Bronchial epithelial cell (primary cell): ENCODE measurements at places on chromosomes 4 and X.

- peak; percentile 86 for DNase-seq
Observed at GRCh38 chr4:68451246-68452211, 4.3 kb downstream of the TMPRSS11E start.

- no peak for DNase-seq
Observed at GRCh38 chr4:101252721-101253120, 94.6 kb downstream of the PPP3CA start.

DNA sequence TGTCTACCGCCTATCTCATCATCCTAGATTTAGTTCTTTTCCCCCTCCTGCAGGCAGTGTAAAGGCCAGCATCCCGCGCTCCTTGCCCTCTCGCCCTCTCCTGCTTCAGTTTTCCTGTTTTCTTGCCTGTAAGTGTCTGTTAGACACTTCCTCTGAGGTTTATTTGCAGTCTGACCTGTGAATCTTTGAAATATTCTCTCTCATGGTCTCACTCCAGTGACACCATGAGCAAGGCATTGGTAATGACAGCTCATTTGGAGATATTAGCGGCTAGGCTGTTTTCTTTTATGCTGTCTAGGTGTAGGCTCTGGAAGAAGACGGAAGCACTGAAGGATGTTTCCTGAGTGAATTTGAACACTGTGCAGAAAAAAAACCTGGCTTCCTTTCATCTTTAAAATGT is 179.6 kb downstream of the KDR start:
- no peak for DNase-seq

DNA sequence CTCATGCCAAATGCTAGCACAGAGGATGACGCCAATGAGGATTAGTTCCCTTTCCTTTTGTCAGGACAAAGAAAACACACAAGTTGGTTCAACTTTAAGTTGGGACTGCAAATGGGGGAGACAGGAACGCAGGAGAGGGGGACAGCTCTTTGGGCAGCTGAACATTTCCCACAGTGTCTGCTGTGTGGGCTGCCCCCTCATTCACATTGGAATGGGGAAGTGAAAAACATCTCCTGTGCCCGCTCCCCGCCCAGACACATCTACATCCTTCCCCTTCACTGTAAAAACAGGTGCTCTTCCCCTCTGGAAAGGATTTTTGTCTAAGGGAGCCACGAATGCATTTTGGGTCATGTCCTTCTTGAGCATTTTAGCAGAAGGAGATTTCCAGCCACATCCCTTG is 44.5 kb upstream of the TBC1D9 start:
- no peak for DNase-seq

DNA sequence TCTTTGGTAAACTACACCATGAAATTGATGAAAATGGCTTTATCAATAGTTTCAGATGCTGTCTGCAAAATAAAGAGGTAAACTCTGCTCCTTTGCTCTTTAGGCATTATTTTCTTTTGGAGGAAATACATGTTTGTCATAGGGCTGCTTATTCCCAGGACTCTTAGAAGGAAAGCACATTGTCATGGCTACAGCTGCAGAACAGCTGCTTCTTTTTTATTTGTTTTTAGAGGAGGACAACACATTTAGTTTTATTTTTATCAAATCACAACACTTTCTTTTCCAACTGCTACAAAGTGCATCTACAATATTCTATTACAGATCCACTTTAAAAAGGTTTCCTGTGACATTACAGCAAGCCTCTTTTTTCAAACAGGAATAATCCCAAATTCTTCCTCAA is 12.7 kb upstream of the HPF1 start:
- DNase-seq = no peak

- no peak for DNase-seq
Observed at GRCh38 chr4:86981789-86982188, 47.0 kb downstream of the AFF1 start.

DNA sequence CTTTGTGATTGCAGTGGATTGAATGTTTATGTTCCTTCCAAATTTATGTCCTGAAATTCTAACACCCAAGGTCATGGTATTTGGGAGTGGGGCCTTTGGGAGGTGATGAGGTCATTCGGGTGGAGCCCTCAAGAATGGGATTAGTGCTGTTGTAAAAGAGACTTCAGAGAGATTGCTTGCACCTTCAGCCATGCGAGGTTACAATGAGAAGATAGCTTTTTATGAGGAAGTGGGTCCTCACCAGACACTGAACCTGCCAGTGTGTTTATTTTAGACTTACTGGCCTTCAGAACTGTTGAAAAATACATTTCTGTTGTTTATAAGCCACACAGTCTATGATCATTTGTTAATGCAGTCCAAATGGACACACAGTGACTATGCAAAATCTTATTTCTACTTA is 161.0 kb upstream of the GPRIN3 start:
- DNase-seq = no peak

DNA sequence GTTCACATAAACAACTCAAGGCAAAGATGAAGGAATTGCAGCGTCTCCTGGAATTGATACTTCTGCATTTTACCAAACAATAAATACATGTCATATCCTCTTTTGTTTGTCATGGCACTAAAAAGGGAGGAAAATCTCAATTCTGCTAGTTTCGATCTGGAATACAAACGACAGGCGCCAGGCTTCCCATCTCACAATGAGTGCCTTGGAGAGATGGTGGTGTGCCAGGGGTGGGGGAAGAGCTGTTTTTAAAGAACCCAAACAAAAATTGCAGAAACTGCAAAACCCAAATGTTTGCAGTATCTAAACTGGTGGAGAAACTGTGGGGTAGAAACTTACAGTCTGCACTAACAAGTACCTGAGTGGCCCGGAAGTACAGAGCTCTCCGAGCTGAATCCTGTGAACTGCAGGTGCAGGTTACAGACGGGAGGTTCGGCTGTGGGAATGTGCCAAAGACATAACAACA is 53.0 kb upstream of the KLF3 start:
- DNase-seq = no peak

DNA sequence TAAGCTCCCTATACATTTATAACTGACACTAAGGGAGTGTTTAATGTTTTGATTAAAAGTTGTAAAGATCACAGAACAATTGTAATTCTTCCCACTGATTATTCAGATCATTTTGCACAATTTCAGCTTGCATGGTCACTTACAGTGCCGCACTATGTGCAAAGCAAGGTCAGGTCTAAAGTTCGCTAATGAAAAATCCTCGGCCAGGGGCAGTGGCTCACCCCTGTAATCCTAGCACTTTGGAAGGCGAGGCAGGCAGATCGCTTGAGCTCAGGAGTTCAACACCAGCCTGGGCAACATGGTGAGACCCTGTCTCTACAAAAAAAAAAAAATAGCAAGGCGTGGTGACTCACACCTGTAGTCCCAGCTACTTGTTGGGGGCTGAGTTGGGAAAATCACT is 57.0 kb downstream of the PKD2 start:
- DNase-seq = no peak

- peak; percentile 37 for DNase-seq
Observed at GRCh38 chr4:178165951-178166308, 723.7 kb upstream of the AGA start.

DNA sequence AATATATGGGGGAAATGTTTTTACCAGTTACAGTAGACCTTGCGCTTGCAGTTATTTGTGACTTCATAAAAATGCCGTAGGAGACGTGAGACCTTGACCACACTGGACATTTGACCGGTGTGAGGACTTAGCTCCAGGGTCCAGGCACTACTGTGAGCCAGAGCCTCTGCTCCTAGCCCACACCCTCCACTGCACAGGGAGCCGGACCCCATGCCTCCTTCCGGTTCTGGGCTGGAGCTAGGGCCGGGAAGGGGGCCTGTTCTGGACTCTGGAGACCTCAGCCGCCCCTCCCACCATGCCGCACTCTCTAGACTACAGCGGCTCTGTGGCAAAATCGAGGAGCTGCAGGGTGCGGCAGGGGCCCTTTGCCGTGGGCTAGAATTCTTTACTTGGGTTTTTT is 5.3 kb downstream of the PCGF3 start:
- DNase-seq = no peak

DNA sequence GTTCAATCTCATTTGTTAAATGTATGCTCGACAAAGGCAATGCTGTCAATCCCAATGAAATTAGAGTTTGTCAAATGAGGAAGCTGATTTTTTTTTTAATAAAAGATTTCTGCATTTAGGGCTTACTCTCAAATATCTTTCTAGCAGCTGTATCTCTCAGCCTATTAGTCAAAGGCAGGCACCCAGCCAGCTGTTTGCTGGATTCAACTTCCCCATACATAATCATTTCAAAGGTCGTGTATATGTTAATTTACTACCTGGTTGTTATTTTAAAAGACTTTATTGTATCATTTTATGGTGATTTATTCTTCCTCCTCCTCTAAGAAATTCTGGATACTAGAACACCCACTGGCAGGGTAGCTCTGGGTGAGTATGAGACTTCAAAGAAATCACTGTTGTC is 27.1 kb downstream of the RAI2 start:
- DNase-seq = no peak

- no peak for DNase-seq
Observed at GRCh38 chr4:148366251-148366650, 76.0 kb downstream of the NR3C2 start.

DNA sequence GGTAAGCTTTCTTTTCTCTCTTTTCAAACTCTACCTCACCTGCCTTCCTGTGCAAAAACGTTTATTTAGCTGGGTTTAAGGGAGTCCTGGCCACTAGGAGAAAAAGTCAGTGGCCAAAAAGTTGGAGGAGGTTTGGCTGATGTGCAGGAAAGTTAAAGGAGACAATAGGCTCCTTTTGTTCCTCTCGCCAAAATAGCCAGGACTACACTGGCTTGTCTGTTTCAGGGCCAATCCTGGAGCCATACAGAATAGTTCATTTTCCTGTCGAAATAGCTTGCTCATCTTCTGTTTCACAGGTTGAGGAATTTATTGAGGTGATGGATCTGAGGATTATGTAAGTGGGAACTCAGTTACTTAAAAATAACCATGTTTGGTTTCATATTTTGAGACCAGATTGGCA is 423 bp downstream of the HEPH start:
- DNase-seq = no peak

DNA sequence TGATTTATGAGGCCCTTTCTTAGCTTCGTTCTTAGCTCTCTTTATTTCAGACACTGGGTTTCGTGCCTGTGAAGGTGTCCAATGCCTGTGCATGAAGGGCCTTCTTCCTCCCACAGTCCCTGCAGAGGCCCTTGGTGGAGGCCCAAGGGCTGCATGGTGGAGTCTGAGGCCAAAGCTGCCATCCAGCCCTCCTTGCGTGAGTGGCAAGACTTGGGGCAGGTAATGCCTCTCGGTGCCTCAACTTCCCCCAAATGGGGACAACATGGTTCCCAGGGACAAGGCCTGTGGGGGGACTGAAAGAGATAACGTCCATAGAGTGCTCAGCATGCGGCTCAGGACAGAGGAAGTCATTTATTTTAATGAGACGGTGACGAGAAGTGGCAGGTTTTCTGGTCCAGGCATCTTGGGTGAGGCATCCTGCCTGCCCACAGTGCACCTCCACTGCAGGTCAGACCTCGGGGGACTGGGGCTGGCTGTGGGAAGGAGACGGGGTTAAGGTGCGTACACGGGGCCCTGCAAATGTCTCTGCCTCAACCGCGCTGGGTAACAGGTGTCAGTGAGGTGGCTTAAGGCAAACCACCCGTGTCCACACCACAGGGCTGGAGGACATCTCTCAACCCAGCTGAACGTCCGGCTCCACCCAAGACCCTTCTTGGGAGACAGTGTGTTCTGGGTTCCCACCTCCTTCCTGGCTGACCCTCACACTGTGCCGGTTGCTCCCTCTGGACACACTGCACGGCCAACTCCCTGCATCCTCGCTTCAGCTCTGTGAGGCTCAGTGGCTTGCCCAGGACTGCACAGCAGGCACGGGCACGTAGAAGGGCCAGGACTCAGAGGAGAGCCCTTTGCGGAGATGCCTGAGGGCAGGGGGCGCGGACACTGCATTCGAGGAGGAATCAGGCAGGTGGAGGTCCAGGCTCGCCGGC is 50.5 kb downstream of the PSAPL1 start:
- DNase-seq = no peak

DNA sequence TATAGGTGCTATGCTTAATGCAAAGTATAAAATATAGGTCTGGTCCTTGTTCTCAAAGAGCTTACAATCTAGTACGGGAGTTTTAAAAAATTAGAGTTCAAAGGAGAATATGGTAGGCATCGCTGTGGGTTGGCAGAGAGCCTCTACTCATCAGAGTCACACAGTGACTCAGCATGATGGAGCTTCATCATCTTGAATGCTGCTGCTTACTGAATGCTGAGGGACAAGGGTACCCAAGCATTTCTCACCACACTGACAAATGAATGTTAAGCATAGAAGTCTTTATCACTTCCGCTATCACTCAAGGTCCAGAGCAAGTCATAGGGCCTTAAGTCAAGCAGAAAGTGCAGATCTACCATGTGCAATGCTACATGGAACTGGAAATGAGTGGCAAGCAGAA is 268.6 kb upstream of the IGFBP7 start:
- peak; percentile 8 for DNase-seq

DNA sequence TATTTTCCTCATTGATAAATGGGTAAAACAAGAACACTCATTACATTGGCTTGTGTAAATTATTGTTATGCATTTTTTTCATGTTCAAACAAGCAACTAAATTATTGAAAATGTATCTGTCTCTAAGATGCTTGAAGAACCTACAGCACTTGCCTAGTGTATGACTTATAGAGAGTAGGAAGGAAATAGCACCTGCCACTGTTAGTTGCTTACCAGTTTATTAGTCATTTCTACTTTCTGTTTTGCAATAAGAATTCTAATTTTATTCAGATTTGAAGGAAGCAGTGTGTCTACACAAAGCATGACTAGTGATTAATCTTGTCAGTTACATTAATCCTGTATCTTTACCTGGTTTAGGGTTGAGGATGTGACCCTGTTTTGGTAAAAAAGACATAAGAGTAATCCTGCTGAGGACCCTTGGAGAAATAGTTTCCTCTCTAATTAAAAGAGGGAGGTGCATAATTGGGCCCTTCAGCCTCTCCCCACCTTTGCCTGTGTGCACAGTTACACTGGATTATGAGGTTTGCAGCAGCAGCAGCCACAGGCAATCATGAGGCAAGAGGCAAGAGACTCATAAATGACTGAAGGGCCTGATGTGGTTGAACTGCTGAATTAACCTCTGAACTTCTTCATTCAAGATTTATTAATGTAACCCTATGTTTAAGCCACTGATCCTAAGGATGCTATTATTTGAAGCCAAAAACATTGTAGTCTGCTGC is 1202.1 kb downstream of the ADGRL3 start:
- DNase-seq = peak; percentile 1

GRCh38 chr4:164768516-164768915 is 14.6 kb downstream of the SMIM31 start:
- no peak for DNase-seq

DNA sequence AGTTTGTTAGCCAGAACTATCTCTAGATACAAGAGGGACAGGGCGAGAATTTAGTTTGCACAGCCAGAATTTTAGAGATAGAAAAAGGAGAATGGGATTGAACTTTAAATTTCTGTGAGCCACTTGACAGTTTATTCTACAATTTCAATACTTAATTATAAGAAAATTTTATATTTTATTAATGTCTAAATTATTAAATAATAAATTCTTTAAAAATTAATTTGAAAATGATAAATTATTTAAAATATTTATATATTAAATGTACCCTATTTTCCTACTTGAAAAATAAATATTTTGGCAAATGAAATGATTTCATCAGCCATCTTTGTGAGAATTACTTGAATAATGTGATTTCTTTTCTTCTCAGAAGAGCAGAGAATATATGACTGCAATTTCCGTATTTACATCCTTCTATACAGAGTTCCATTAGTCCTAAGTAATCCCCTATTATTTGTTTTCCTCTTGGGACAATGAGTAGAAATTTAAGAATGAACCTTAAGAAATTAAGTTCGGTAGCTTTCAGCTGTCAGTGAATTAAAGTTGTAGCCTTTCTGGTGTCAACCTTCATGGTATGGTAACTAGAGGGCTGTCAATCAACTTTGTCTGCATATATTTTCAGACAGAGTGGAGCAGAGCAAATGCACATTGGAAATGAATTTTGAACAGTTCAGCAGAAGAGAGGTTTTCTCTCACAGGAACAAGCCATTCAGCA is 763.9 kb downstream of the PCDH18 start:
- DNase-seq = no peak
